ENCODE measurements at places on chromosomes 7 and 10.

GRCh38 chr7:12199363-12199762 is 11.7 kb upstream of the TMEM106B start:
- DNase-seq: peak; percentile 7

- DNase-seq: no peak
Observed at GRCh38 chr7:157846271-157846670, 509.5 kb downstream of the DNAJB6 start.

- DNase-seq: no peak
Observed at GRCh38 chr10:76492678-76493472, 1061.5 kb downstream of the LRMDA start.

DNA sequence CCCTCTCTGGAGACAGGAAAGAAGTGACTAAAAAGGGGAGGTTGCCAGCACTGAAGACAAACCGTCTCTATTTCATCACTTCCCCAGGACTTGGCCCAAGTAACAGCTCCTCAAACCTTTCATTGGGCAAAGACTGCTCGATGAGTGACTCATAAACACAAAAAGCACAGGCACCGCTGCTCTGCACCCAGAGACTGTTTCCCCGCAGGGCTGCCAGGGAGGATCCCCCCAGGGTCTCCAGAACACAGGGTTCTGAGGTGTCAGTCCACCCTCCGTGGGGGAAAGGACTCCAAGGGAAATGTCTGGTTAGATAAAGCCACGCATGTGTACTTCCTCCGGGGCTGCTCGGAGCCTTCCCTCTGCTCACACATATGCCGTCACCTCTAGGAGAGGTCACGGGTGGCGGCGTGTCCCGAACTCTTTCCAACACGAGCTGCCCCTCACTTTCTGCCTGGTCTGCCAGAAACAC is 59.9 kb downstream of the INSIG1 start:
- DNase-seq: no peak

GRCh38 chr7:42272793-42273665 is 36.0 kb upstream of the GLI3 start:
- DNase-seq: peak; percentile 44

GRCh38 chr7:92854501-92855238 is 18.3 kb upstream of the CDK6 start:
- no peak for DNase-seq

DNA sequence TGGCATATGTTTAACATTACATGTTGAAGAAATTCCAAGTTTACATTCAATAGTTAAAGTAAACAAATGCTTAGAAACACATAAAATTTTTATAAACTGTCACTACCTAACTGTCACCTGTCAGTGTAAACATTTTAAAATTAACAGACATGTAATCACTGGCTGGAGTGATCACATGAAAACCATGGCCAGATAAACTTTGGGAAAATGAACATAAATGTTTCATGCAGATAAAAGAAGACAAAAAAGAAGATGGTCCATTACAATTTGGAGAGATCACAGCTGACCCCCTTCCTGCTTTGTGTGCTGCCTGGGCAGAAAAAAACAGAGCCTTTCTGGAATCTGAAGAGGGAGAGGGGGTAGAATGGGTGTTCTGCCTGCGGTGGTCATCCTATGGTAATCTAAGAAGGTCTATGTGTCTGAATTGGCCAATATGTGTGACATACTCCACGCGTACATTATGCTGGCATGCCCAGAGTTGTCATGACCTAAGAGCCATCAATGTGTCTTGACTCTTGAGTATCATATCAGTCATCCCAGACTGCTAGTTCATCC is 57.5 kb upstream of the MEOX2 start:
- no peak for DNase-seq

GRCh38 chr7:8157296-8157695 is 104.7 kb downstream of the ICA1 start:
- DNase-seq: no peak

- DNase-seq: no peak
Observed at GRCh38 chr10:75487755-75488125, 56.3 kb downstream of the LRMDA start.

GRCh38 chr10:36424502-36424901 is 700.9 kb upstream of the ANKRD30A start:
- DNase-seq: no peak

DNA sequence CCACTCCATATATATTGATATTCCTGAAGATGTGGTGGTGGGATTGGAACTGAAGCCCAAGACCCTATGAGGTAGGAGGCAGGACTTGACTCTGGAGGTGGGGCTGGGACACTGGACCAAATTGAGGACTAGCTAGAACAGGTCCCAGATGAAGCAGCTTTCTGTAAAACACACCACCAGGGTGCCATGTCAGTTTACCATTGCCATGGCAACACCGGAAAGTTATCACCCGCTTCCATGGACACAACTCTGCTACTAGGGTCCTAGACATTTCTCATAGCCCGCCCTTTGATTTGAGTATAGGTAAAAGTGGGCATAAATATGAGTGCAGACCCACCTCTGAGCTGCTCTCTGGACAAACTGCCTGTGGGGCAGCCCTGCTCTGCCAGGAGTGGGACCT is 490.5 kb upstream of the PFKP start:
- no peak for DNase-seq

GRCh38 chr10:13681960-13682359 is 95.2 kb downstream of the PRPF18 start:
- DNase-seq: no peak

DNA sequence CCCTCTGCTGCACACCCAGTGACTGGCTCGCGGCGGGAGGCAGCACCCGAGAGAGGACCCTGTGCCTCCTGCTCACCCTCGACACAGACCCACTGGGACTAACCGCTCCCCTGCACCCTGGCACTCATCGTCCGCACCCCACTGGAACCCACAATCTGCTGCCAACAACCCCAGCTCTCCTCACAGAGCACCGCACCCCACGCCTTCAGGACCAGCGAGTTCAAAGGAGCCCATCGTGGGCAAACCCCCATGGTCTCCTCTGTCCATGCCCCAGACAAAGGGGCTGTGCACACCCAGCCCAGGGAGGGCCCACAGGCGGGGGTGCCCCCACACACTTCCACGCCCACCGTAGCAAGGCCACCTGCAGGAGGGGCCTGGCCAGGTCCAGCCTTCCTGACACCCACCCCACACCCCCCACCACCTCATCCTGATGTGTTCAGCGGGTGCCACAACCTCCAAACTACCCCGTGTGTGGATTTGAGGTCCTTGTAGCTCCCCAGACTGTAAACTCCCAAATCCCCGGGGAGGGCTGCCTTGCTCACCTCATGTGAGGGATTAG is 14.0 kb downstream of the RASGEF1A start:
- no peak for DNase-seq

Measured in urothelium cell line (cell line).